Activated naive CD4-positive, alpha-beta T cell (primary cell): ENCODE measurements at places on chromosomes 1 and 21.

GRCh38 chr21:19501115-19501514, 1097.5 kb upstream of the TMPRSS15 start:
- DNase-seq = no peak

GRCh38 chr1:220770245-220770913, 16.3 kb upstream of the MTARC1 start:
- DNase-seq = no peak

- no peak for DNase-seq
Observed at GRCh38 chr1:59422921-59423575, 126.2 kb downstream of the FGGY start.

DNA sequence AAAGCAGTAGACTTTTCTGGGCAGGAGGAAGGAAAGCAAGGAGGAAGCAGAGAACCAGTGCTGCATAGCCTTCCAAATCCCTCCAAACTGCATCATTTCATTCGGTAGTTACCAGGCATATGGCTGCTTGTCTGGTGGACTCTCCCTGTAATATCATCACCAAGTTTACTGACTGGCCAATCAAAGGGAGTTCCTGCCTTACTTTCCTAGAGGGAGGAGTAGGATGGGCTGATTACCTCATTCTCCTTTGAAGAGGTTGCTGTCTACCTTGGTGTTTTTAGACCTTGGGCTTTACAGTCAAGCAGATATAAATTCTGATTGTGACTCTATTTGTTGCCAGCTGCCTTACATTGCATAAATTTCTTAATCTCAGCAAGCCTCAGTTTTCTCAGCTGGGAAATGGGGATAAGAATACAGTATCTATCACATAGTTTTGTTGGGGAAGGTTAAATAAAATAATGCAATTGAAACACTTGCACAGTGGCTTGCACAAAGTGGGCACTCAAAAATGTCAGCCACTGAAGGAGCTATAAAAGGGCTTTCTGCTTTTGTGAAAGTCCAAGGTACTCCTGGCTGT, 297.3 kb upstream of the PROX1 start:
- no peak for DNase-seq

DNA sequence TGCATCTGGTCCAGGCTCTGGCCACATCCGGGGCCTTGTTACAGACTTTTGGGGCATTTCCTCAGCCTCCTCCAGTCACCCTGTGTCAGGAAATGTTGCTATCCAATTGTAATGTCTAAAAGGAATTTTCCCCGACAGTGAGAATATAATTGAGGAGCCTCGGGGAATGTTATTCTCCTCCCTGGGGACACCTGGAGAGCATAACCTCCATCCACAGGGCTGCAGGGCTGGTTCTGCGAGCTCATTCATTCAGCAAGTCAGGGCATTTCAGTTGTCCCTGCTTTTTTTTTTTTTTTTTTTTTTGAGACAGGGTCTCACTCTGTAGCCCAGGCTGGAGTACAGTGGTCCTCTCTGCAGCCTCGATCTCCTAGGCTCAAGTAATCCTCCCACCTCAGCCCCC, 72.6 kb downstream of the MDM4 start:
- DNase-seq = no peak

GRCh38 chr1:109750920-109751319, 10.1 kb upstream of the GSTM3 start:
- DNase-seq = no peak

DNA sequence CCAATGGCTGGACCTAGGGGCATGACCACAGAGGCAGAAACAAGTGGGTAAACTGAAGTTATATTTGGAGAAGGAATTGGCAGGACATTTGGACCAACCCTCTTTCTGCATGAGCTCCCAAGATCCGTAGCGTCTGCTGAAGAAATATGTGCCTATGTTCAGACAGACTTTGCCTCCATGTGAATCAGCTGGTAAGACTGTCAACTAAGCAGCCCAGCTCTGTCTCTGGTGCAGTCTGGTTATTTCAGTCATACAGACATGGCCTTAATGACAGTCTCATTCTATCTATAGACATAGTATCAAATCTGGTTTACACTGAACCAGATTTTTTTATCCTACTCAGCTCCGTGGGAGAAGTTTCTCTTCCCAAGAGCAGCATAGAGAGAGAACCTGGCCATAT, 63.1 kb upstream of the PBX1 start:
- no peak for DNase-seq

DNA sequence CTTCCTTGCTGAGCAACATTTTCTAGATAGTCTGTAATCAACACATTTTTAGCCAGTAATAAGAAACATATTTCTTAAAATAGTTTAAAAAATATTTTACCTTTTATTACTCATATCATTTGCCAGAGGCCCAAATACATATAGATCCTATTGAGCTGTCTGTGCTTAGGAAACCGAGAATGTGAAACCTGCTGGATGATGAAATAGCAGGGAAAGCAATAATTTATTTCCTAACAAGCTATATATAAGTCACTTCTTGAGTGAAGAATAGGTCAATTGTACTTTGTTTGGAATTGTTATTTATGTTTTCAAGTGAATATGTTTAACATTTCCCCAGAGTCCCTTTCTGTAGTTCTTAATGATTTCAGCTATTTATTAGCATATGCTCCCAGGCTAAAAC, 339.9 kb upstream of the TMPRSS15 start:
- no peak for DNase-seq

DNA sequence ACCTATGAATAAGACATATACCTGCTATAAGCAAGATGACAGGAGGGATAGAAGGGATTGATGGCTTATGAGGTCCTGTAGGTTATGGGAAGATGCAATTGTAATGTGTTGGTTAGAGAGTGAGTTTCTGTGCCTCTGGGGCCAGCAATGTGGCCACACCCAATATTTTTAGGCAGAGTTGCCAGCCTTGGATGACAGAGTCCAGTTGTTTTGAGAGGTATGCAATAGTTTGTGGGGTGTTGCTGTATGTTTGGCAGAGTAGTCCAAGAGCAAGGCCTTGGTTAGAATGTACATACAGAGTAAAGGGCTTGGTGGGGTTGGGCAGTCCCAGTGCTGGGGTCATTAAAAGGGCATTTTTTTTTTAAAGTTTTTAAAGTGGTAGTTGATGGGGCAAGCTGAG, 36.6 kb upstream of the PLA2G5 start:
- no peak for DNase-seq

GRCh38 chr1:201359873-201360210, 17.6 kb downstream of the TNNT2 start:
- no peak for DNase-seq

DNA sequence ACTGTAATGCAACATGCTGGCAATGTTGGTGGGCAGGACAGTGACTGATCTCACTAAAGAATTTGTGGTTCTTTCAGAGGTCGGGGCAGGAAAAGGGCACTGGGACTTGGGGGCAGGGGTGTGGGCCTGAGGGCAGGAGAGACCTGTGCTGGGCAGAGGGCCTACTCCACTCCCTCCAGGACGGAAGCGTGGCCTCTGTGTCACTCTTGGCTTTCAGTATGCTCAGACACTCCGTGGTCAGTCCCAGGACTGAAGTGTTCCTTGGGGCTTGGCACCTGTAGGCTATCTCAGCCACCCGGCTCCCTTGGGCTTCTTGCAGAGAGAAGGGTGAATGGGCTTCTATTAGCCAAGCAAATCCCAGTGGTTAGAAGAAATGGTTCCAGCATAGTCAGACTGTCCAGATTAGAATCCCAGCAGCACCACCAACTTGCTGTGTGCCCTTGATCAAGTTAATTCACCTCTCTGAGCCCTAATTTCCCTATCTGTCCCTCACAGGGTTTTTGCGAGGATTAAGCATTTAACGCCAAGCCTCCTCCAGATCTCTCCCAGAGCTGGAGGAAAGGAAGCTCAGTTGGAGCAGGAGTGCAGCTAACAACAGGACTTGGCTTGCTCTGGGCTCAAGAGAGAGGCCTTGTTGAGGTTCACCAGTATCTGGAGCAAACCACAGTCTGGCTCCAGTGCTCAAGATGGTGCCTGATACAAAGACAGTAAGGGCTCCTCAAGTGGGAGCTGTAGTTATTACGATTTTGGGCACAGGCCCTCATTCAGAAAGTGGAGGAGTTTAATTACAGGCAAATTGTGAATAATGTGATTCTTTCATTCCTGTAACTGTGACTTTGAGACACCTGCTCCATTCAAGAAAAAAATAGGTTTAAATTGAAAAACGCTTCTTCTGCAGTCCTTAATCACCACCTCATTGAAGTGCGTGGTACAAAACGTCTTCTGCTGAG, 57.7 kb upstream of the LRP8 start:
- DNase-seq = no peak

GRCh38 chr1:13801232-13801631, 101.2 kb downstream of the PRDM2 start:
- DNase-seq = no peak

- no peak for DNase-seq
Observed at GRCh38 chr1:45894331-45894730, 90.9 kb downstream of the MAST2 start.

- DNase-seq = no peak
Observed at GRCh38 chr1:220748089-220748934, at the start of gene MTARC2. Gene MTARC2, plus strand, starts transcription at chr1:220748322. Its CDS starts 210 bp downstream, at chr1:220748532.

GRCh38 chr1:53398091-53398490, 61.1 kb upstream of the DMRTB1 start:
- DNase-seq = no peak

- no peak for DNase-seq
Observed at GRCh38 chr1:5662744-5663126, 329.5 kb downstream of the NPHP4 start.
